ENCODE measurements at places on chromosomes 7 and 10.

DNA sequence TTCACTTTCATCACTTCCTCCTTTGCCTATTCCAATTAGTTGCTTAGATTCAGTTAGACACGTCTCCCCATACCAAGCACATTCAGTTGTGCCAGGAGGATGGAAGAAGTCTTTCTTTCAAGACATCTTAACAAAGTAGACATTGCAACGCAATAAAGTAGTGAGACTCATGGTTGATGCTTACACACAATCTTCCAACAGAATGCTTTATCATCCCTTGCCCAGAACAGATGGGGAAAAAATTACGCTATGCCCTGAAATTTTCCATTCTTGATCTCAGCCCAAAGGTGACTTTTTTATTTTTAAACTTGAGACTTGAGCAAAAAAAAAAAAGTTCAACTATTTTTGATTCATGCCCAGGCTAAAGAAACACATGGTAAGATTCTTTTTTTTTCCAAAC, 74.9 kb downstream of the KCNMA1 start:
- no peak for DNase-seq

DNA sequence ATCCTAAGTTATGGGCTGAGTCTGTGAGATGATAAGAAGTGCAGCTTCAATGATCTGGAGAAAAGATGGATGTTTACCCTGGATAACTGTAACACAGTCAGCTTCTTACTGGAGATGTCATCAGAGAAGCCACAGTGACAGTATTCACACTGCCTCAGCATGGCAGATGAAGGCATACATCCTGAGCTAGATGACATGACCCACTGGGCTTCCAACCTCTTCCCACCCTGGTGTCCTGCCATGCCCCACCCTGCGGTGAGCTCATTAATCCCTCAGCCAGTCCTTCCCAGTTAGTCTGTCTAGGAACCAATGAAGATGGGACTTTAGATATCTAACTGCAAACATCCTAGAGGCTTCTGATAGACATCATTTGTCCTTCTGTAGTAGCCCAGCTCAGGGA, 213.8 kb downstream of the TAX1BP1 start:
- no peak for DNase-seq

DNA sequence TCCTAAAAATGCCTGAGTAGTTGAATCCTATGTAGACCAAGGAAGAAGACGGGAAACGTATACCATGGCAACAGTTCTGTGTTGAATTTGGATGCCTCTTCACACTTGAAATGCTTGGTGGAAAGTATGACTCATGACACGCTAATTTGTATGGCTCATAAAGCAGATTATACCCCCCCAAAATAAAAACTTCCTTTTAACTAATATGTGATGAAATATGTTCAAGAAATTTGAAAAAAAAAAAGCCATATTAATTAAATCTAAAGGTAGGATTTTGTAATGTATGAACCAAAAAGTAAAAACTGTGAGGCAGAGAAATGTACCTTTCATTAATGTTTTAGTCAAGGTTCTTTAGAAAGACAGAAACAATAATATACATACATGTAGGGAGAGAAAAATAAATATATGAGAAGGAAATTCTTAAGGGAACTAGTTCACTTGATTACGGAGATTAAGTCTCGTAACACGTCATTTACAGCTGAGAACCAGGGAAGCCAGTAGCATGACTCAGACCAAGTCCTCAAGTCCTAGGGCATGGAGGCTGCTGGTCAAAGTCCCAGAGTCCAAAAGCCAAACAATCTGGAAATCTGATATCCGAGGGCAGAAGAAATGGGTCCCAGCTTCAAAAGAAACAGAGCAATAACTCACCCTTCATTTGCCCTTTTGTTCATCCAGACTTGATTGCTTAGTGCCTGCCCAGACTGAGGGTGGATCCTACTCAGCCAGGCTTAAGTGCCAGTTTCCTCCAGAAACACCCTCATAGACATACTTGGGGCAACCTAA, 485.1 kb downstream of the SEMA3D start:
- peak; percentile 89 for DNase-seq

GRCh38 chr10:15201589-15202300, 33.3 kb upstream of the NMT2 start:
- DNase-seq: peak; percentile 15

- no peak for DNase-seq
Measured at GRCh38 chr10:7520507-7521485, 110.0 kb upstream of the SFMBT2 start.

DNA sequence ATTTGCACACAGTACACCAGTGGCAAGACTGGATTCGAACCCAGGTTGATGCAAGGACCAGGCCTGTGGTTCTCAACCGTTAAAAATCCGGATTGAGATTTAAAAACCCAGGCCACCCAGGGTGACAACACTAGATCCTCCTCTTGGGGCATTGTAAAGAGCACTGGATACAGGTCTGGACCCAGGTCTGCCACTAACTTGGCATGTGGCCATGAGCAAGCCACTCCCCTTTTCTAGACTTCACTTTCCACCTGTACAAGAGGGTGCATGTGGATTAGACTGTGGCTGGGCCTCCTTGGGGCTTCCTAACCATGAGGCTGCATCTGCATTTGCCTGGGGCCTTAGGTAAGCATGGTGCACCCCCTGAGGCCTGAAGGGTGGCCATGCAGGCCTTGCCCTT, 21.7 kb upstream of the SLC29A3 start:
- DNase-seq: no peak

DNA sequence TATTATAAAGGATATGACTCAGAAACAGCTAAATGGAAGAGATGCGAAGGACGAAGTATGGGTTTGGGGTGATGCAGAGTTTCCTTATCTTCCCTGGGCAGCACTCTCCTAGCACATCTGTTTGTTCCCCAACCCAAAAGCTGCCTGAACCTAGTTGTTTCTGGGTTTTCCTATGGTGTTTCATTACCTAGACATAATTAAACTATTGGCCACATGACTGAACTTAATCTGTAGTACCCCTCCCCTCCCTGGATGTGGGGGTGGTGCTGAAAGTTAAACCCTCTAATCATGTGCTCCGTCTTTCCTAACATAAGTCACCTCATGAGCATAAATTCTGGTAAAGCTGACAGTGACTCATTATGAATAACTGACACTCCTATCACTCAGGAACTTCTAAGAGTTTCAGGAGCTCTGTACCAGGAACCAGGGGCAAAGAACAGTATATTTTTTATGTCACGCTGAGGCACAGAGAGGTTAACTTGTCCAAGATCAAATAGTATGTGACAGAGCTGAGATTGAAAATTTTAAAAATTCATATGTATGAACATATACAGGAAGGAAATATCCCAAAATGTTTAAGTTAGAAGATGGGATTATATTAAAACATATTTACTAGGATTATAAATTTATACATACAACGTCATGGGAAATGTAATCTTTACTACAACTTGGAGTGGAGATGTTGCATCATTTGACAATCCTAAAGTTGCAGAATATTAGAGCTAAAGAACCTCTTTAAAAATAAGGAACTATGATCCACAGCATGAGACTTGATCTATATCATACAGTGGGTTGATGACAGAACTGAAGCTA, 4.8 kb downstream of the STRIP2 start:
- DNase-seq: no peak

DNA sequence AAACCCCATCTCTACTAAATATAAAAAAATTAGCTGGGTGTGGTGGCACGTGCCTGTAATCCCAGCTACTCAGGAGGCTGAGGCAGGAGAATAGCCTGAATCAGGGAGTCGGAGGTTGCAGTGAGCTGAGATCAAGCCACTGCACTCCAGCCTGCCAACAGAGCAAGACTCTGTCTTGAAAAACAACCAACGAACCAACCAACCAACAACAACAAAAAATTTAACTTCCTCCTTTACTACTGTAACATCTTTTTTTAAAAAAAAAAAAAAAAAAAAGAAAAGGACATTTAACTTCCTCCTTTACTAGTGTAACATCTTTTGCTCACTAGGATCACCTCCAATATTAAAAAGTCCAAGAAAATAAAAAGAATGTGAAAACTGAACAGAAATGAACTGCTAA, 92.3 kb upstream of the TMEM168 start:
- no peak for DNase-seq

DNA sequence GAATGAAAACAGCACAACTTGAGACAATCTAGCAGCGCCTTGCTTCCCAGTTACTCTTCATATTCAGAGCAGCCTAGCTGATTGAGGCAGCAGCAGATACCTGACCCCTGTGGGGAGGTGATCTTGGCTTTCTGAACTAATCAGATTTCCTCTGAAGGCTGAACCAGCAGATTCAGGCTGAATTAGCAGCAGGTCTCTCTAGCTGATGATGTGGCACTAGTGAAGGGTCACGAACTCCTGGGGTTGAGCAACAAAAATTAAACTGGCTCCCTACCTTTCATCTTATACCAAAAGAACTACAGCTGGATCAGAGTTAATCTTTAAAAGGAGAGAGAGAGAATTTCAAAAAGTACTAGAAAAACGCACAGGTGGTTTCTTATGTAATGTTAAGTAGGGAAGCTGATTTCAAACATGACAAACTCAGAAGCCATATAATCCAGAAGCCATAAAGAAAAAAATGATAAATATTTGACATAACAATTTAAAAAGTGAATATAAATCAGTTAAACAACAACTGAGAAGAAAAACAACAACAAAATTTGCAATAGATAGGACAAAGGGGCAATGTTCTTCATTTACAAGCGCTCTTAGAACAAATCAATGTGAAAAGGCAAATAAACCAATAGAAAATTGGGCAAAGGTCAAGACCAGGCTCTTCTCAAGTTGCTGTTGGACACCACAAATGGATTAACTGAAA, 13.5 kb downstream of the SLC25A13 start:
- DNase-seq: no peak

DNA sequence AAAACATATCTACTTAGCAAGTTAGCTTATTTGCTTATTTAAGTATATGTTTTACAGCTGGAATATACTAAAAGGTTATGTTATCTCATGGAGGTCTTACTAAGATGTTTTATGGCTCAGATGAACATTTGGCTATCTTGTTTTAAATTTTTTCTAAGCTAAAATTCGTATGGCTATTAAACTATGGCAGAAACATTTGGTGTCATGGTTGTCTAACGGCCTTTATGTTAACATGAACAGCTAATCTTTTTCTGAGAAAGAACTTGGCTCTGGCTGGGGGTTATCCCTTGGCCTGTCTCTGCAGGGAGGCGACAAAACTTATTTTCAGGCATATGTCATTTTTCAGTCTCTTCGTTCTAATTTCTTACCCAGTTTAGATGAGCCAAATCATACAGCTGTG, 101.5 kb upstream of the MTPN start:
- peak; percentile 53 for DNase-seq

- DNase-seq: no peak
Measured at GRCh38 chr10:123150986-123151736, 3.0 kb upstream of the BUB3 start.

GRCh38 chr10:45580371-45581215, 92.0 kb downstream of the ZFAND4 start:
- DNase-seq: no peak

DNA sequence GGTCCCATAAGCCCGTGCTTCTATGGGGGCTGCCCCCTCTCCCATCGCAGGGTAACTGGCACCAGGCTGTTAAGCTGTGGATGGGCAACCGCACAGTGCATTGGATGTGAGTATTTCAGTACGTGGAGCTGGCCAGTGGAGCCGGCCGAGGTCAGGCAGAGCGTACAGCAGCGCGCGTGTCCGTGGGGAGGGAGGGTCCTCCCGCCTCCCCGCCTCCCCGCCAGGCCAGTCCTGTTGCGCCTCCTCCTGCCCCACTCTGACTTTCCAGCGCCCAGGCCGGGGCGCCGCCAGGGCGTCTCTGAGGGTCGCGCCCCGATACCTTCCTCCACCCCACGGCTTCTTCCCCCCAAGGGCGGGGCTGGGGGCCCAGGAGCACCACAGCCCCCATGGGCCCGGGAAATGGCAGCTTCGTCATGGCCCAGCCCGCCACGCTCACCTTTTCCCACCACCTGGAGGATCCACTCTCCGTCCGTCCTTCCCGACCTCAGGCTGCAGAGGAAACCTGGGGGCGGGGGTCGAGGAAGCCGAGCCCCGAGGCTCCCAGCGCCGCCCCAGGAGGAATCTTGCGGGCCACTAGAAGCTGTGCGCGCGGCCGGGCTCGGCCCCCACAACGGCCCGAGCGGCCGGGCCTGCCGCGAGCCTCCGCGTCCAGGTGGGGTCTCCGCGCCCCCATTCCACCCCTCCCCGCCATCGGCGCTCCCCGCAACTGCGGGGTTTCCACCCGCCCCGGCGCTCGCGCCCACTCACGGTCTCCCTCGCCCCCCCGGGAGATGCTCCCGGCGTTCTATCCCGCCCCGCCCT, 831 bp upstream of the PFKP start:
- no peak for DNase-seq

DNA sequence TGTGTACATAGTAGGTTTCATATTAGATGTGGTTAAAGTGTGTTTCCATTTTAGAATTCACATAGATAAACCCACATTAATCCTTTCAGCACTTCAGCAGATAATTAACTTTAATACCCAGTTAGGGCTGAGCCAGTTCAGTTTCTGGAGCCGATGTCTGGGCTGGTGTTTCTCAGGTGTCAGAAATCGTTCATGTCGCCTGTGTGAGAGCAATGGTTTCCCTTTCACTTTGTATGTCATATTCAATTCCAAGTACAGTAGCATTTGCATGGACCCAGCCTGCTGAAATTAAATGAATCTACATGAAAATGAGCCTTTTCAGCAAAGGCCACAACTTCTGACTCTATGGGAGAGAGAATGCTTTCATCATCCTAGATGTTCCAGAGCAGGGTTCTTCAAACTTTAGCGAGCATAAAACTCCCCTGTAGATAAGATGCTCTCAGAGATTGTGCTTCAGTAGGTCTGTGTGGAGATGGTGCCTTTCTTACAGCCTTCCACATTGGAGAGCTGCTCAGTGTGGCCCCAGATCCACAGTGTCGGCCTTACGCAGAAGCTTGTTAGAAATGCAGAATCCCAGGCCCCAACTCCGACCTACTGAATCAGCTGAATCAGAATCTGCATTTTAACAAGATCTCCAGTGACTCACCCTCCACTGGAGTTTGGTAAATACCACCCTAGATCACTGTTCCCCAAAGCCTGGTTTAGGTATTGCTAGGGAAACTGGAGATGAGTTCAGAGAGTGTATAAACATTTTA, 19.6 kb downstream of the WIPF3 start:
- no peak for DNase-seq

GRCh38 chr7:77866370-77866769, 67.8 kb downstream of the PHTF2 start:
- no peak for DNase-seq

Data from tongue (tissue), 3 donors.